GM23248 (cell line): ENCODE measurements at places on chromosomes 1 and 21.
A peak's percentile ranks its signal among the peaks of the same experiment; 100 is the strongest.

DNA sequence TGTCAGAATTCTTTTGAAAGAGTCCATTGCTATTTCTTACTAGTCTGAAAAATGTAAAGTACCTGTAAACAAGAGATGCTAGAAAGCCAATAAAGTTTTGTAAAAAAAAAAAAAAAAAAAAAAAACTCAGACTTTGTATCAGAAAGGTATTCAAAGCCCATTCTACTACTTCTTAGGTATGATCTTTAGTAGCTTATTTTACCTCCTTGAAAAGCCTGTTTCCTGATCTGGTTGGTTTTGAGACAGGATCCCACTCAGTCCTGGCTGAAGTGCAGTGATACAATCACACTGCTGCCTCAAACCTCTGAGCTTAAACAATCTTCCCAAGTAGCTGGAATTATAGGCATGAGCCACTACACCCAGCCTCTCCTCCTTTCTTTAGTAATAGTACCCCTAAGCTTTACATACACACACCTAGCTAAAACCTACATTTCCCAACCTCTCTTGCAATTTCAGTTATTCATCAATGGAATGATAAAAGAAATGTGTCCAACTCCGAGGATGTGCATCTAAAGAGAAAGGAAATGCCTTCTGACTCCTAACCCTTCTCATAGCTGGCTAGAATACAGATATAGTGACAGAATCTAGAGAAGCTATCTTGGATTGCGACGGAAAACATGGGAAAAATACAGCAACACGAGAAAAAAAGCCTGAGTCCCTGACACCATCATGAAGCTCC, 30.6 kb downstream of the EPS15 start:
- DNase-seq, result no peak

- peak; percentile 25 for DNase-seq
Measured at GRCh38 chr1:247407180-247407616, 8.8 kb upstream of the NLRP3 start.

DNA sequence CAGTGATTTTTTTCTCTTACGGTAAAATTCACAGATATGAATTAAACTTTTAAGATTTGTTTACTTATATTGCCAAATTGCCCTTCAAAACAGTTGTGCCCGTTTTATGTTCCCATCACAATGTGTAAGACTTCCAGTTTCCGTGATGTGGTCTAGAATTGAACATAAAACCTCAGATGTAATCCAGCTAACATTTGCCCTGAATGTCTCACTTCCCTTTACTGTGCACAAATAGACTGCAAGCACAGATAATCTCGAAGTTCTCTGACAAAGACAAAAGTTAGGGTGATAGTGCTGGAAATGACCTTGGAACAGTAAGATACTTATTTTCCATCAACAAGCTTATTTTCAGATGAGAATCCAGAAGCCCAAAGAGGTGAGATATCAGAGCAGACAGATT, 177.5 kb downstream of the ZZZ3 start:
- DNase-seq, result no peak

GRCh38 chr1:181152892-181153633, 64.6 kb downstream of the IER5 start:
- peak; percentile 79 for DNase-seq
